ENCODE measurements at places on chromosomes 3 and 15.

GRCh38 chr3:53809267-53809666 is 37.0 kb downstream of the CHDH start:
- no peak for DNase-seq

GRCh38 chr3:21790466-21790865 is 39.5 kb upstream of the ZNF385D start:
- DNase-seq = no peak

DNA sequence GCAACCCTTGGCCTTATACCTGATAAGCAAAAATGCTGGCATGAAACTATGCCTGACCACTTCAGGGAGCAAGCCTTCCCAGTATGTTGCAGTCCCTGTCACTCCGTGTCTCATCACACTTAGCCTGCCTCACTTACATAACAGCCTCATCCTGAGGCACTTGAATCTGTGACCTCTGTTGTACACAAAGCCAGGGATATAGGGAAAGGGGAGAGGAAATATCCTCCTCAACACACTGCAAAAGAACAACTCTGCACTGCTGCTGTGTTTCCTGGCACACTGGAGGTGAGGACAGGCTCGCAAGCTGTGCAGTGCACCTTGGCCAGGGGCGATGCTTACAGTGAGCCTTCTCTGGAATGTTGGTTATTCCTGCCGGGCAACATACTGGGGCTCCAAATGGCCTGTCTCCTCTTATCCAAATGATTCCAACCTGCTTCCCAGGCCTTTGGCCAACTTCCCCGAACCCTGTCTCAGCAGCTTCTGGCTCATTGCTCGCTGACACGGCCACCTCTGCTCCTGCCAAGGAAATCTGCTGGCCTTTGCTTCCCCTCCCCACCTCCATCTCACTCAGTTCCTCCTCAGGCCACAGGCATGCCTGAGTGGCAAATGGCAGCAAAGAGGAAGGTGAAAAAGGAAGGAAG is 109.2 kb downstream of the CD47 start:
- no peak for DNase-seq

GRCh38 chr3:27391796-27392195 is 22.6 kb upstream of the NEK10 start:
- no peak for DNase-seq

- DNase-seq = no peak
Observed at GRCh38 chr15:53378096-53378800, 381.2 kb downstream of the WDR72 start.

- peak; percentile 41 for DNase-seq
Observed at GRCh38 chr3:18389108-18389733, 35.9 kb downstream of the SATB1 start.

DNA sequence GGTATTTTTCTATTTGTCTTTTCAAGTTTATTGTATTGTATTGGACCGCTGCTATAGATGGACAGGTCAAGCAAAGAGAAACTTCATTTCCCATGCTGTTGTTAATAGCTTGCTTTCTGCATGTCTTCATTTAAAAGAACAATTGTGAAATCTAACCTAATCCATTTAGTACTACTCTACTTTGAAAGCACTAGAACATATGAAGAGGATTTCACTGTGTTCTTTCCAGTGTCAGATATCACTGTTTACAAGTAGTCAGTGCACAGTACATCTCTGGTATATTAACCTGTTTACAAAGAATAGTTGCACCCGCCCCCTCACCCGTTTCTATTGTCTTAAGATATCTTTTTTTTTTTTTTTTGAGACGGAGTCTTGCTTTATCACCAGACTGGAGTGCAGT is 21.8 kb upstream of the EDEM1 start:
- DNase-seq = no peak

- no peak for DNase-seq
Observed at GRCh38 chr15:85752491-85752961, 42.2 kb downstream of the KLHL25 start.

- no peak for DNase-seq
Observed at GRCh38 chr15:61480295-61480694, 251.2 kb upstream of the RORA start.

DNA sequence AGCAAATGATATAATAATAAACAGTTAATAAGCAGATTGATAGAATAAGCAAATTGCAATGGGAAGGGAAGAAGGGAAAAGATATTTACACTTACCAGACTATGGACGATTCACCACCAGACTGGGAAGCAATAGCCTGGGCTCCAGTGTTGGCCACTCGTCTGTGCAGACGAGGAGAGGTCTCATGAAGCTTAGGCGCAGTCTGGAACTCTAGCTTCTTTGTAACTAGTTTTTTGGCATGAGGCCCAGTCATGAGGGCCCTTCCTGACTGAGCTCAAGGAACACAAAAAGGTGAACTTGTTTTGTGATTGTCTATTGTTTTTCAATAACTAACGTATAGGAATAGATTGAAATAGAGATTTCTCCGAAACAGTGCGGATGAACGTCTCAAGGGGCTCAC is 63.3 kb upstream of the GATM start:
- no peak for DNase-seq

DNA sequence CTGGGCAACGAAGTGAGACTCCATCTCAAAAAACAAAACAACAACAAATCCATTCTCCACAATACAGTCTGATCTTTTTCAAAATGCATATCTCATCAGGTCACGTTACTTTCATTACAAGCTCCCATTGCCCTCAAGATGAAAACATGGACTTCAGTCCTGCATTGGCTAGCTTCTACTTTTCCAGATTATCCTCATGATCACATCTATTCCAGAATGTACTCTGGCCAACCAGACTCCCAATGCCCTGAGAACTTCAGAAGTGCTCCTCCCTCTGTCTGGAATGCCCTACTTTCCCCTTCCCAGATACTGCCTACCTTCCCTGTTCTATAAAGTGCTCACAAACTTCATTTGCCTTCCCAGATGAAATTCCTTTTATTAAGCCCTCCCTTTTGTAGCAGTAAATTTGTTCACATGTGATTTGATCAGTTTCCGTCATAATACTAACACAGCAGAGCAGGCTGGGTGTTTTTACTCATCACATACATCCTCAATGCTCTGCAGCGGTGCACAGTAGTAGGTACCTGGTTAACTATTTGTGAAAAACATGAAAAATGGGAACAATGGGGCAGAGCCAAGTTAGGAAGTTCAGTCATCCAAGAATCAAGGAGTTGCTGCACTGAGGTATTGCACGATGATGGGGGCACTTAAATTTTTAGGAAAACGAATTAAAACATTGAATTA is 5.3 kb downstream of the RPL22L1 start:
- peak; percentile 36 for DNase-seq

DNA sequence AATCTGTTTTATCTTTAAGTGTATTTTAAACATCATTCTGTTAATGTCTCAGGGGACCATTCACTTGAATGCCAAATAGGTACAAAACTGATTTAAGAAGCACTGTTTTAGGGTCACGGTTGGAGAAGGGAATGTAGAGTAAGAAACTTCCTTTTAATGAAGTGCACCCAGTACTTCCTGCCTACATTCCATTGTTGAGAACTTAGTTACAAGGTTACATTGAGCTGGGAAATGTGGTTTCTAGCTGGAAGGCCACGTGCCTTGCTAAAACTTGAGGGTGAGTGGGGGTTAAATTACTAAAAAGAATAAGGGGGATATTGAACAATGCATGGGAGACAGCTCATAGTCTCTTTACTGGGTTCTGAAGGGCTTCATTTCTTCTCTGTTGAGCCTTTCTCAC is 78.3 kb upstream of the TBC1D5 start:
- DNase-seq = no peak

DNA sequence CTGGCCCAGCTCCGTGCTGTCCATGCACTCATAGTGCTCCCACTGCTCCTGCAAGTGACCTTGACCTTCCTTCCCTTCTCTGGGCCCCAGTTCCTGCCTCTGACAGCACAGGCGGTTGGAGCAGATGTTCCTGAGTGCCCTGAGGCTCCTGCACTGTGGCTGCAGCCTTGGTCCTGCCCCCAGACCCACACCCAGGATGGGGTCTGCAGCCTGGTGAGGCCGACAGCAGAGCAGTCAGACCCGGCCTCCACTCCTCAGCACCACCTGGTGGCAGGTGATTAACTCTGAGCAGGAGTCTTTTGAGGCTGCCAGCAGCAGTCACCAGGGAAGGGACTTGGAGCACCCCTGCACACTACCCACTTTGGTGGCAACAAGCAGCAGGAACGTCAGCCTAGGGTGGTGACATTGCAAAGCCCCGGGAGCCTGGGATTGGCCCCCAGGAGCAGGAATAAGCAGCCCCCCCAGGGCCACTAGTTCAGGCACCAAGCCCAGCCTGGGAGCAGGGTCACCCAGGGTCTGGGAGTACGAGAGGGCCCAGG is 64.6 kb downstream of the CYP11A1 start:
- peak; percentile 40 for DNase-seq

DNA sequence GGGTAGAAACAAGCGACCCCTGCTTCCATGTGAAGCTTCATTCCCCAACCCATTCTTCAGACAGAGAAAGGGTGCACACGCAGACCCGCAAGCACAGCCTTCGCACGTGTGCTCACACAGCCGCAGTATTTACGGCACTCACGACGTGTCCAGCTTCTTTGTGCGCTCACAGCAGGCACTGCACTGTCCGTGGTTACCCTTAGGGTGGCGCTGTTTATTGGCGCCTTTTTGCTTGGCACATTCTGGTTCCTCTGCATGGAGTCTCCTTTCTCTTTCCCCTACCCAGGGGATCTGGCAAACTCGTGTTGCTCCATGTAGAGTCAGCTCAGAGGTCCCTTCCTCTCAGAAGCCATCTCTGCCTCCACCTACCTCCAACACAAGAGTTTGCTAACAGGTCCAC is 115.1 kb downstream of the SLCO3A1 start:
- DNase-seq = no peak

GRCh38 chr3:25246913-25247312 is 181.2 kb upstream of the RARB start:
- no peak for DNase-seq

DNA sequence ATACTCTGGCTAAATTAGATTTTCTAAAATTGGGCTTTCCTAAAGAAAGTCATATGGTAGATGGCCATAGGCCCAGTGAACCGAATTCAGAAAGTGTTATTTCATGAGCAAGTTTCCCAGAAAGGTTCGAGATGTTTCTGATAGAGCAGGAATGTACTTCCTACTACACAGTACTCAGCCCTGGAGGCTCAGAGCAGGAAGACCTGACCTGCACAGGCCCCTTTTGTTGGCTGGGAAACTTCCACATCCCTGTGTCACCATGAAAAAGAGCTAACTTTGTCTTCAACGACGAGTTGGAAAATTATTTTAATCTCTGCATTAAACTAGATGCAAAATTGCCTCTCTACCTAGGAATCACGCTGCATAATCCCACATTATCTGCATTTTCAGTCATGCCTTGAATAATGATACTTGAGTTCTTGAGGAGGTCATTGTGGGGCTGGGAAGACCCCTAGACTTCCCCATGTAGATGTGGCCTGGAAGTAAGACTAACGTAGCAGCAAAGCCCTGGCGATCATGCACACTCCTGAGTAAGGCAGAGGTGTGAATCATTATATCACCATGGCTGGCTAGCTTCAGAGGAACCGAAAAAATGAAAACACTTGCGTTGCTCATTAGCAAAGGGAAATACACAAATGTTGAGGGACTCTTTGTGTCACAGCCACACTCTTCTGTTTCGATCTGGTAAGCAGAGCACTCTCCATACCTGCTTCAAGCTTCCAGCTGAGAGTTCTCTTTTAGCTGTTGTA is 47.1 kb downstream of the CMTM7 start:
- peak; percentile 63 for DNase-seq

GRCh38 chr3:143035466-143036211 is 34.3 kb downstream of the U2SURP start:
- DNase-seq = no peak

- no peak for DNase-seq
Observed at GRCh38 chr3:37823189-37823588, 38.5 kb upstream of the CTDSPL start.

DNA sequence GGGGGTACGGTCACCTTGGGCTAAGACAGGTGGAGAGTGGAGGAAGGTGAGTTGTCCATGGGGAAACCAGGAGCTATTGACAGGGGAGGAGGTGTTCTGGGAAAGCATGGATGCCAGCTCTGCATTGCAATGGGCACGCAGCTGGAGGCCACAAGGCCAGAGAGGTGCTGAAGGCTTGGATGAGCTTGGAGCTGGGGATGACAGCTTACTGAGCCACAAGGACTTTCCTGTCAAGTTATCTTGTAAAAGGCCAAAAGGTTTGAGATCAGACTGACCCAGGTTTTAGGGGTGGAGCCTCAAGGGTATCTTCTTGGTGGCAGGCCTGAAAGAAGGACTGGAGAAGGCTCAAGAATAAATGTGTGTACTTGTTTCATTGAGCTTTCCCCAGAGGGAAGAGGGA is 115.2 kb downstream of the ASB7 start:
- no peak for DNase-seq

DNA sequence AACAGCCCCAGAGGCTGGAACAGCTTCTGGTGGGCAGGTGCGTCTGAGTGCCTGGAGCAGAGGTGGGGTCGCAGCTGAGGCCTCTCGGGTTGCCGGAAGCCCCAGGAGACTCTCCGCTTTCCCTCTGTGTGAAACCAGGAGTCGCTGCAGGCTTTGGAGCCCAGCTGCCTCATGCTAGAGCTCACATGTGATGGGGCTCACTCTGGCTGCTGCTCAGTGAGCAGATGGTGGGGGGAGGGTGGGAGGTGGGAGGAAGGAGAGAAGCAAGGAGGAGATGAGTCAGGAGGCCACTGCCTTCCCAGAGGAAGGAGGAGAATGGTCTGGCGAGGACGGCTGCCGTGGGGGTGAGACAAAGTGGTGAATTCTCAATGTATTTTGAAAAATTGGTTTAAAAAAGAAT is 290.1 kb upstream of the CHRNA7 start:
- DNase-seq = no peak

DNA sequence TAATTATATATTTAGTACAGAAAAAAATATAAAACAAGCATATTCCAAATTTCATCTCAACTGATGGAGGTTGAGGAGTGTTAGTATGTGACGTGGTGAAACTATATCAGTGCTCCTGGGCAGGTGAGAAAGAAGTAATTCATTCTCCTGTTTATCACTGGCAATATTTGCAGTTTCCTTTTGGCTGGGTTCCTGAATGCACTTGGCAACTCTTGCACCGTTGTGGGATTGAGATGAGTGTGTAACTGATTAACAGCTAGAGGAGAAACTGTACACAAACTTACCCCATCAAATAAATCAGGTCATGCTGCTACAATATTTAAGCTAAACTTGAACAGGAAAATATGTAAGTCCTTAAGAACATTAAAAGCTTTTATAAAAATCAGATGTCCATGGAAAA is 2.1 kb upstream of the ATP13A4 start:
- no peak for DNase-seq

DNA sequence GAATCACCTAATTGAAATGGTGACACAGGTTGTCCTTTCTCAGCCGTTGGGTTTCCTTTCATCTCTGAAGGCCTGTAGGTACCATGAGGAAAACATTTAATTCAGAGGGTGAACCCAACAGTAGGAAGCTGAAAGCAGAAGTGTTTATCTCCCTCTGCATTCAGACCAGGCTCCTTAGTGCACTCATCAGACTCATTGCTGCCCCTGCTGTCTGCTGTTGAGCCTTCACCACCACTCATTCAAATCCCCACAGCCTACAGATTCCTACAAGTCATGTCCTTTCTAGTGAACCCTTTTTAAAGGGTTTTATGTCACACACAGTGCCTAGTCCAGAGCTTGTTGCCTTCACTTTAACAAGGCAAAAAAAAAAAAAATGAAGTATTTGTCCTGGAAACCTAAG is 13.4 kb downstream of the WDR48 start:
- peak; percentile 53 for DNase-seq

GRCh38 chr3:31178467-31178866 is 284.0 kb upstream of the GADL1 start:
- no peak for DNase-seq

All from activated CD4-positive, alpha-beta T cell treated with anti-CD3 and anti-CD28 coated beads, Interleukin-2, Interleukin-6, amounts not matched to agents 100 ng/mL and 50 ng/mL, durations not matched to agents 16 hours and 8 hours (primary cell).